Hippocampal formation (tissue), 2 donors: ENCODE measurements at places on chromosomes 16 and 17.

GRCh38 chr17:73400915-73401545 lies 89.2 kb upstream of the CDC42EP4 start:
- DNase-seq: no peak

GRCh38 chr16:1929578-1930337 lies 11.5 kb upstream of the HS3ST6 start:
- peak; percentile 84 for DNase-seq

DNA sequence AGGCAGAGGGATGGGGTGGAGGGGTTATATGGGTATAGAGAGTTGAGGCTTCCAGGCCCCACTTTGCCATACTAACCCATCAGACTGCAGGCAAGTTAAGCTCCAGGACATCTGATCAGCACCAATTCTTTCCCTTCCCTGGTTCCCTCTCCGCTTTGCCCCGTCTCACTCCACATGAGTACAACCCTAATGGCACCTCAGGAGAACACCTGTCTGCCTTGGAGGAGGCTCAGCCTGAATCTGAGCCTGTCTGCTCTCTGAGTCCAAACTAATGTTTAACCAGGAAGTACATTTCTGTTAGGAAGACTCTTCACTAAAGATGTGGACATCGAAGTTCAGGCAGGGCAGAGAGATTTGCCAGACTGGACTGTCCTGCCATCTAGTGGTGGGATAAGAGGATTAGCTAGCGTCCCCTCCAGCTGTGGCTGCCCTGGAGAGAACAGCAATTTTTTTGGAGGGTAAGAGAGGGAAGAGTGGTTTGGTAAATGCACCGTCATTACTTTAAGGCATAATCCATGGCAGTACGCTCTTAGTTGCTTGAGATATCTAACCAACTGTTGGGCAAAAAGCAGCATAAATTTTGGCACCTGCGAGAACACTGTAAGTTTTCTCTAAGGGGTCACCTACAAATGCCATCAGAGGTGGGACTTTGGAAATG lies 29.2 kb upstream of the LRRC75A start:
- DNase-seq: peak; percentile 87

- no peak for DNase-seq
Observed at GRCh38 chr16:58211846-58212245, 13.9 kb upstream of the CSNK2A2 start.

- DNase-seq: no peak
Observed at GRCh38 chr17:79740413-79740812, 9.7 kb downstream of the ENPP7 start.

- no peak for DNase-seq
Observed at GRCh38 chr16:47829850-47830600, 325.8 kb downstream of the ABCC12 start.
